ENCODE measurements at places on chromosomes 3 and 15. TPM values are rescaled to one million over a fixed set of nuclear protein-coding genes. Genes with fewer than 3 reads are reported as not detected.

Gene MOBP
- total RNA-seq: 0.18 TPM

Gene IP6K1
- 37.5 TPM for total RNA-seq

Gene SLC12A1
- total RNA-seq: not detected

Gene ROBO1
- total RNA-seq: 14.8 TPM

Gene DGKG
- 5.7 TPM for total RNA-seq

Gene FAH
- total RNA-seq: 25.6 TPM

Gene EPHB3
- total RNA-seq: 4.9 TPM

Gene GOLGA6L24
- total RNA-seq: not detected

Gene RTP1
- not detected for total RNA-seq

Gene TNNC1
- total RNA-seq: 44.0 TPM

Gene COLQ
- 2.0 TPM for total RNA-seq

- peak overlapping the region; percentile 79 for H3K4me3 ChIP-seq
- peak overlapping the region; percentile 88 for H3K27ac ChIP-seq
- no peak for DNase-seq
- peaks cover 25% of the 10 kb centered on the region for H3K4me1 ChIP-seq
Measured at GRCh38 chr3:120449701-120450599, 842 bp downstream of the FSTL1 start.

- DNase-seq: no peak
- H3K4me1 ChIP-seq: no peaks in the 10 kb centered on the region
- H3K27ac ChIP-seq: no peak overlapping the region
- H3K27me3 ChIP-seq: no peaks in the 10 kb centered on the region
- no peak overlapping the region for H3K4me3 ChIP-seq
Measured at GRCh38 chr3:146594843-146595482, 10.2 kb downstream of the PLSCR5 start.

DNA sequence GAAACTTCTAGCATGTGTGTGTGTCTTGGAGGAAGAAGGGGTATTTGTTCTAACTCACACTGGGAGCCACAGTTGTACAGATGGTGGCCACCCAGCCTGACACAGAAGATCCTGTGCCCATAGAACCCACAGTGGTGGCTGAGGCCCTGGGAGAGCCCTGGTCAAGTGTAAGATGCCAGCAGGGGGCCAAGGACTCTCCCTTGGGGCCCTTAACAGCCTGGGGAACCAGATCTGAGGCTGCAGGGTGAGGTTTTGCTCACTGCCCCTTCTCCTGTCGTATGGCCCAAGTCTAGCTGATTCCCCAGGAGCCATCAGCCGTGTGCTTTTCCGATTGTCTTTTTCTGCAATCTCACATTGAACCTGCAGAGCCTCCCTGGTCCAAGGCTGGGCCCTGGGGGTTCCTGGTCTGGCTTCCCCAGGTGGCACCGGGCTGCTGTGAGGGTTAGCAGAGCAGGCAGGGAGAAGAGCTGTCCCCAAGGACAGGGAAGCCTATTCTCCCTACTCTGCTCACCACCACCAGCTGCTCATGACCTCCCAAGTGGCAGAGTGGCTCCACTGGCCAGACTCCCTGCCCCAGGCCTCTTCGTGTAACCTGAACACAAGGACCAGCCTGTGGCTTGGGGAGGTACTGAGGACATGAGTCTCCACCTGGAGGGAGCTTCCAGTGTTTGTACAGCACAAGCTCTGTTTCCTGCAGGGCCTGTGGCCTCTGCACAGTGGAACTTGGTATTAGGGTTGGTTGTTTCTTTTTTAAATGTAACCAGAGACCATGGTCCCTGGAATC, 51.9 kb downstream of the CA12 start:
- no peaks in the 10 kb centered on the region for H3K36me3 ChIP-seq
- H3K4me1 ChIP-seq: no peaks in the 10 kb centered on the region
- no peak overlapping the region for H3K27ac ChIP-seq
- no peak for DNase-seq

DNA sequence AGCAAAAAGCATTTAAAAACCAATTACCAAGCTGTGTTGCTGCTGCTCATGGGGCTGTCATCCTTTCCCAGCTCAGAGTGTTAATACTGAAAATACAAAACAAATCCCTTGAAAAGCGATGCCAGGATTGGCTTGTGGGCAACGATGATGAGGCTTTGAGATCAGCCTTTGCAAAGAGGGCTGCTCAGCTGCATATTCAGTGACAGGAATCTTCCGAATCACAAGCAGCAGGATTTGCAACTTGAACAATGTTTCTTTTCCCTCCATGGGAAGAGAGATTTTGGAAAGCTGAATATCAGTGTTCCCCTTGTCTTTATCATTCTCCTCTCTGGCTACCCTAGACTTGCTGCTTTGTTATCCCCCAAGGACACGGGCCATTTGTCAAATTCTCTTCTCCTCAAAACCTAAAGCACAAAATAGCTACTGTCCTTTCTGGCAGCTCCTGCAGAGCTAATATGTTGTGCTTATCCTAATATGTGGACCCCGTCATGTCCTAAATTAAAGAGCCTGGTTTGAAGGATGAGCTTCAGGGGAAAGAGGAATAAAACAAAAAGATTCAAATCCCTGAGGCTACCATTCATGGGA, 375.8 kb downstream of the GAP43 start:
- H3K4me3 ChIP-seq: no peak overlapping the region
- DNase-seq: no peak
- H3K4me1 ChIP-seq: peaks cover 5% of the 10 kb centered on the region
- no peaks in the 10 kb centered on the region for H3K36me3 ChIP-seq
- no peaks in the 10 kb centered on the region for H3K27me3 ChIP-seq

- H3K4me1 ChIP-seq: peaks cover 26% of the 10 kb centered on the region
- H3K27me3 ChIP-seq: no peaks in the 10 kb centered on the region
- H3K27ac ChIP-seq: peak overlapping the region; percentile 64
- peaks cover 61% of the 10 kb centered on the region for H3K36me3 ChIP-seq
Measured at GRCh38 chr15:101024706-101025500, 105.7 kb downstream of the LRRK1 start.

DNA sequence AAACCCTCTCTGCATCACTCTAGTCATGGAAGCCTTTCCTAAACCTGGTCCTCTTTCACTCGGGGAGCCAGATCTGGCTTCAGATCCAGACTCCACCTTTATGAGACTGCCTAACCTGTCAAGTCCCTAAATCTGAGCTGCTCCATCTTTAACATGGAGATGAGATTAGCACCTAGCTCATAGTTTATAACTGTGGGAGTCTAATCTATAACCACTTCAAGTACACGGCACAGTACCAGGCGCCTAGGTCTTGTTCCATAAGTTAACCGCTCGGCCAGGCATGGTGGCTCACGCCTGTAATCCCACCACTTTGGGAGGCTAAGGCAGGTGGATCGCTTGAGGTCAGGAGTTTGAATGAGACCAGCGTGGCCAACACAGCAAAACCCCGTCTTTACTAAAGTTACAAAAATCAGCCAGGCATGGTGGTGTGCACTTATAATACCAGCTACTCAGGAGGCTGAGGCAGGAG, 30.3 kb downstream of the TPM1 start:
- H3K27me3 ChIP-seq: no peaks in the 10 kb centered on the region
- no peak for DNase-seq
- no peak overlapping the region for H3K4me3 ChIP-seq
- peaks cover 10% of the 10 kb centered on the region for H3K4me1 ChIP-seq
- H3K36me3 ChIP-seq: peaks cover 44% of the 10 kb centered on the region
- H3K27ac ChIP-seq: no peak overlapping the region

GRCh38 chr3:103158183-103158582, 723.4 kb downstream of the ZPLD1 start:
- no peaks in the 10 kb centered on the region for H3K4me1 ChIP-seq
- H3K27ac ChIP-seq: no peak overlapping the region
- no peaks in the 10 kb centered on the region for H3K27me3 ChIP-seq

GRCh38 chr3:155065537-155065936, 14.6 kb upstream of the MME start:
- no peak overlapping the region for H3K27ac ChIP-seq
- no peak overlapping the region for H3K4me3 ChIP-seq

- H3K27ac ChIP-seq: no peak overlapping the region
- H3K4me1 ChIP-seq: peaks cover 74% of the 10 kb centered on the region
- H3K36me3 ChIP-seq: no peaks in the 10 kb centered on the region
- H3K27me3 ChIP-seq: no peaks in the 10 kb centered on the region
Measured at GRCh38 chr15:63818191-63818590, 15.6 kb downstream of the HERC1 start.

DNA sequence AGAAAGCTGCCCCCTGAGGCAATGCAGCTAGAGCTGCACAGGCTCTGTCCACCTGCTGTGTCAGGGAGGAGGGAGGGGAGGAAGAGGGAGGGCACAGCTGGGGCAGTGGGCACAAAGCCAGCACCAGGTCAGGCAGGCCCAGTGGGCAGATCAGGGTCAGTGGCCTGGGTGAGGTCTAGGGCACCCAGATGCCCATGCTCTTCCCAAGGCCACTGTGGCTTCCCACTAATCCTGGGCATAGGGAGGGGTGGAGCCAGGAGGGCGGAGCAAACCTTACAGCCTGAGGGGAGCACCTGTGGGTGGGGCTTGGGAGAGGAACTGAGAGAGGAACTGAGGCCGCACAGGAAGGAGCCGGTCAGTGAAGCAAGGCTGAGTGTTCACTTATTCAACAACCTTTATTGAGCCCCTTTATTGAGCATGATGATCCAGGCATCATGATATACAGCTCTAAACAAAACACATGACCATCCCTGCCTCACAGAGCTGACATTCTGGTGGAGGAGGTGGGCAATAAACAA, 55.0 kb downstream of the RHCG start:
- no peak for DNase-seq
- H3K36me3 ChIP-seq: no peaks in the 10 kb centered on the region
- H3K4me1 ChIP-seq: no peaks in the 10 kb centered on the region
- H3K4me3 ChIP-seq: no peak overlapping the region
- no peak overlapping the region for H3K27ac ChIP-seq

- DNase-seq: no peak
- no peaks in the 10 kb centered on the region for H3K36me3 ChIP-seq
- H3K27me3 ChIP-seq: no peaks in the 10 kb centered on the region
- H3K4me1 ChIP-seq: no peaks in the 10 kb centered on the region
Measured at GRCh38 chr3:21393683-21394311, 357.2 kb downstream of the ZNF385D start.

- no peak overlapping the region for H3K4me3 ChIP-seq
- H3K36me3 ChIP-seq: no peaks in the 10 kb centered on the region
- H3K27ac ChIP-seq: no peak overlapping the region
- H3K4me1 ChIP-seq: no peaks in the 10 kb centered on the region
Measured at GRCh38 chr15:66071921-66072295, 181.6 kb downstream of the MEGF11 start.

DNA sequence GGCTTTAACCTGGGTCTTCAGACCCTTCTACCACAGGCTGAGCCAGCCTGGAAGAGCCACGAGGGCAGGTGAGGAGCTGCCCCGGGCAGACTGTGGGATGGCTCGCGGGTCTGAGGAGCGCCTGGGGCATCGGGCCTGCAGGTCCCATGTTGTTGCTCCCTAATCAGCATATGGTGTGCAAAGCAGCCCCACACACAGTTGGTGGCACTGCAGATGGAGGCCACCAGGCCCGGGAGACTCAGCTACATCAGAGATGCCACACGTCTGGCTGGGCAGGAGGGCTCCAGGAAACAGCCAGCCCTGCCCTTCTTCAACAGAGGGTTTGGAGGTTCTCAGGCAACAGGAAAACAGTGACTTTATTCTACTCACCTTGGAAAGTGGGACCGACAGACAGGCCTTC, 63.9 kb downstream of the XXYLT1 start:
- H3K27me3 ChIP-seq: no peaks in the 10 kb centered on the region
- H3K4me1 ChIP-seq: peaks cover 64% of the 10 kb centered on the region
- no peaks in the 10 kb centered on the region for H3K36me3 ChIP-seq
- no peak overlapping the region for H3K4me3 ChIP-seq
- no peak for DNase-seq

DNA sequence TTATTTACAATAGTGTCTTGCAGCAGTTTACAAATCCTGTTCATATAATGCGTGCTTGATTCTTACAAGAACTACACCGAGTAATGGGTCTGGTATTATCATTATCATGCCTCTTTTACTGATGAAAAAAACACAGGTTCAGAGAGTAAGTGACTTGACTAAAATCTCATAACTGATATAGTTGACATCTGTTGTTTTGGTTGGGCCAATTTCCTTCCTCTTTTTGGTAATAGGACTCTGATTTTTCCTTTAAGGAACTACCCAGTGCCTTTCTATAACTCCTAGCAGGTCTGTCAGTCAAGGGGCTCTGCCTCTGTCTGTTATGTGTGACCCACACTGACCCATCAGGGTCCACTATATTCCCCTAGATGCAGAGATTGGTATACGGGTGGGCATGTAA, 14.6 kb upstream of the BLOC1S6 start:
- H3K36me3 ChIP-seq: no peaks in the 10 kb centered on the region
- DNase-seq: no peak
- no peak overlapping the region for H3K27ac ChIP-seq
- no peak overlapping the region for H3K4me3 ChIP-seq
- no peaks in the 10 kb centered on the region for H3K4me1 ChIP-seq

DNA sequence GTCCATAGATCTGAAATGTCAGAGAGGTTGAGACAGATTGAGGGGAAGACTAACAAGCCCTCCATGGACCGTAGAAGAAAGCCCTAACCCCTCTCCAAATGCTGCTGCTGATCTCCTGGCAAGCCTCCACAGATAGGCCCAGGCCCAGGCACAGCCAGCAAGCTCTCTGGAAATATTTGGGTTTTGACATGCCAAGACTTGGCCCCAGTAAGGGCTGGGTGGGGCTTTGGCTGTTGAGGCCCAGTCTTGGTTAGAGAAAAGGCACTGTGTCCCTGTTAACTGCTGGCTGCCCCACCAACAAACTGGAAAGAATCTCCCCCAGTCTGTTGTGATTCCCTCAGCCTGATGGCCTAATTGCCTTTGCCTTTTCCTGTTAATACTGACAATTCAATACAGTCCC, 208.8 kb upstream of the CTDSPL start:
- H3K27me3 ChIP-seq: no peaks in the 10 kb centered on the region
- no peak overlapping the region for H3K4me3 ChIP-seq
- H3K27ac ChIP-seq: no peak overlapping the region
- DNase-seq: no peak

GRCh38 chr3:135337192-135337591, 542.1 kb downstream of the EPHB1 start:
- no peak for DNase-seq
- H3K4me3 ChIP-seq: no peak overlapping the region
- H3K27ac ChIP-seq: no peak overlapping the region
- no peaks in the 10 kb centered on the region for H3K4me1 ChIP-seq
- no peaks in the 10 kb centered on the region for H3K27me3 ChIP-seq
- no peaks in the 10 kb centered on the region for H3K36me3 ChIP-seq

- no peaks in the 10 kb centered on the region for H3K36me3 ChIP-seq
- no peak for DNase-seq
- H3K4me1 ChIP-seq: peaks cover 14% of the 10 kb centered on the region
Measured at GRCh38 chr3:194675081-194675640, 3.2 kb upstream of the LSG1 start.

- H3K36me3 ChIP-seq: no peaks in the 10 kb centered on the region
- H3K4me3 ChIP-seq: no peak overlapping the region
- no peak for DNase-seq
- no peaks in the 10 kb centered on the region for H3K27me3 ChIP-seq
Measured at GRCh38 chr15:70610541-70610940, 152.8 kb downstream of the UACA start.
